ENCODE measurements at places on chromosomes 11 and 22.

DNA sequence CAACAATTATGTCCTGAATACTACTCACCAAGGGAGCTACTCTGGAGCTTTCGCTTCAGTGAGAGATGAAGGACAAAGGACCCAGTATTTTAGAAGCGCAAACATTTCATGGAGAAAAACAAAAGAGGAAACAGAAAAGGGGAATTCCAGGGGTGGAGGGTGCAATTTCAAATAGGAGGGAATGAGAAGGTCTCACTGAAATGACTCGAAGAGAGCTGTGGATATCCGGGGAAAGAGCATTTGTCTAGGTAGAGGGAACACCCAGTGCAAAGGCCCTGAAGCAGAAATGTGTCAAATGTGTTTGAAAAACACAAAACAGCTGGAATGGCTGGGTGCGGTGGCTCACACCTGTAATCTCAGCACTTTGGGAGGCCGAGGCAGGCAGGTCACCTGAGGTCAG is 2.4 kb downstream of the RPS19BP1 start:
- DNase-seq, result no peak

GRCh38 chr11:41392596-41392995 is 66.9 kb downstream of the LRRC4C start:
- no peak for DNase-seq

DNA sequence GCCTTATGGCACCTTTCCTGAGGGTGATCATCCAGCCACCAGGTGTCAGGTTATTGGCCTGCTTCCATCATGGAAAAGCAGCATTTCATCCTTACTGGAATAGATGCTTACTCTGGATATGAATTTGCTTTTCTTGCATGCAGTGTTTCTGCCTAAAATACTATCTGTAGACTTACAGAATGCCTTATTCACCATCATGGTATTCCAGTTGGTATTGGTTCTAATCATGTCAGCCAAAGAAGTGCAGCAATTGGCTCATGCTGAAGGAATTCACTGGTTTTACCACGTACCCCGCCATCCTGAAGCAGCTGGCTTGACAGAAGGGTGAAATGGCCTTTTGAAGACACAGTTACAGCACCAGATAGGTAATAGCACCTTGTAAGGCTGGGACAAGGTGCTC is 194.2 kb downstream of the AASDHPPT start:
- DNase-seq, result peak; percentile 58

DNA sequence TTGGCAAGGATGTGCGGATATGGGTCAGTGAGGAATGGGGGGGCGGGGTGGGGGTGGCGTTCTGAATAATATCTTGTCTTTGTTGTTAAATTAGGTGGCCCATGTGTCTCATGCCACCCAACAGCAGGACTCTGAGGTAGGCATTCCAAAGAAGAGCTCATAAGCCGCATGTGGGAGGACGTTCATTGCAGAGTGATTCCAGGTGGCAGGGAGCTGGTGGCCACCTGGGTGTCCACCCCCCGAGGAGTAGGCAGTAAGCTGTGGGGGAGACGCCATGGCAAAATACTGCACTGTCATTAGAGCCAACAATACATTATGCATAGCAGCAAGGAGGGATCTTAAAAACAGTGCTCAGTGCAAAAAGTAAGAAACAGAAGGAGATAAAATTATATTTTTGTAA is 14.3 kb upstream of the CAPN5 start:
- DNase-seq, result no peak

- DNase-seq, result no peak
Measured at GRCh38 chr11:57097149-57097548, 84.6 kb upstream of the LRRC55 start.

GRCh38 chr11:80702264-80702663 is 1261.4 kb upstream of the TENM4 start:
- DNase-seq, result peak; percentile 48

DNA sequence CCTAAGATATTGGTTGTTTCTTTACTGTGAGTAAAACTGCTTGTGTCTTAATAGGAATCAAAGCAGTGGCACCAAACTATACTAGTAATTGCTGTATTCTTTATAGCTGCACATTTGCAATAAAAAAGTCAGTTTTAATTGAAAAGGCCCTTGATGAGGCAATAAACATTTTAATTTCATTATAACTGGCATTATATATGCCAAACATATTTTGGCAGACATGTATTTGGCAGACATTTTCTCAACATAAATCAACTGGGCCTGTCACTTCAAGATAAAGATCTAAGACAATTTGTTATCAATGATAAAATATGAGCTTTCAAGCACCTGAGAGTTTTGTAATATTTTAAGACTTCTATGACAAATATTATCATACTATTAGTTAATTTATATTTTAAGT is 245.7 kb downstream of the SBF2 start:
- DNase-seq, result no peak

DNA sequence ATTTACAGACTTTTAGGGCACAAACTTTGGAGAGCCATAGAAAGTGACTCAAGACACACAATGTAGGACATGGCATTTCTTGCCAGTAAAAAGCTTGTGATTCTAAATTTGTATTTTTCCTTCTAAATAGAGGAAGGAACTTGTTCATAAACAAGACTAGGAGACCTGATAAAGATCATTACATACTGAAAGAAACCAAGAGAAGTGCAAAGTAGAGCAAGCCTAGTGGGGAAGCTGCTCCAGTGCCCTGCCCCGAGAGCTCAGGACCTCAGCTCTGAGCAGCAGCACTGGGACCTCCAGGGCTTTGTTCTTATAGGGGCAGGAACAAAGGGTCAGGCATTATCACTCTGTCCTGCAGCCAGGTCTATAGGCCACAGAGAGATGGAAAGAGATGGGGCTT is 7.2 kb downstream of the IRAG1 start:
- DNase-seq, result no peak

- no peak for DNase-seq
Measured at GRCh38 chr22:45088576-45088975, 75.1 kb upstream of the NUP50 start.

DNA sequence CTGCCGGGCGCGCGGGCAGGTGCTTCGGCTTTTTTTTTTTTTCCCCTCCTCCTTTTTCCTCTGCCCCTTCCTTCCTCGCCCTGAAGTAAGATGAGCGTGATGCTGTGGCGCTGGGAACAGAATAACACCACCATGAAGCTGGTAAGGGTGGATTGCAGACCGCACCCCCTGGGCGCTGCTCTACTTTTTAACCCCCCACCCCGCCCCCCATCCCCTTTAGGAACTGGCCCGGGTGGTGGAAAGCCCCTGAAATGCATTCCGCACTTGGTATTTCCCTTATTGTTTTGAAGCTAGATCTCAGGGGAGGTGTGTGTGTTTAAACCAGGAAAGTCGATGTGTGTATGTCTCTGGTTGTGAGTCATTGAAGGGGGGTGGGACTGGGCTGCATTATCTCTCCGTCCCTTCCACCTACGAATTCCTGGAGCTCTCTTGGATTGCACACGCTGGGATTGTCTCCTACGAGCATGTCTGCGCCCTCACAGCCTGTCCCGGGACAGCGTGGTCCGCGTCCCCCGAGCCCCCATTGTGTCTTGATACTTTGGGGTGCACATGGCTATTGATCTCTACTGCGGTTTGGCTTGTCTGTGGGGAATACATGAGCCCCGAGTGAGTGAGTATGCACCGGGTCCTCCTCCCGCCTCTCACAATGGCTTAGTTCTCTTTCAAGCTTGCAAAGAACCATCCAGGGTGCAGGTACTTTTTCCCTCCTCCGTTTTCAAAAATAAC is 64.9 kb downstream of the NAV2 start:
- peak; percentile 8 for DNase-seq

- no peak for DNase-seq
Measured at GRCh38 chr11:77196961-77197360, 68.9 kb downstream of the MYO7A start.

DNA sequence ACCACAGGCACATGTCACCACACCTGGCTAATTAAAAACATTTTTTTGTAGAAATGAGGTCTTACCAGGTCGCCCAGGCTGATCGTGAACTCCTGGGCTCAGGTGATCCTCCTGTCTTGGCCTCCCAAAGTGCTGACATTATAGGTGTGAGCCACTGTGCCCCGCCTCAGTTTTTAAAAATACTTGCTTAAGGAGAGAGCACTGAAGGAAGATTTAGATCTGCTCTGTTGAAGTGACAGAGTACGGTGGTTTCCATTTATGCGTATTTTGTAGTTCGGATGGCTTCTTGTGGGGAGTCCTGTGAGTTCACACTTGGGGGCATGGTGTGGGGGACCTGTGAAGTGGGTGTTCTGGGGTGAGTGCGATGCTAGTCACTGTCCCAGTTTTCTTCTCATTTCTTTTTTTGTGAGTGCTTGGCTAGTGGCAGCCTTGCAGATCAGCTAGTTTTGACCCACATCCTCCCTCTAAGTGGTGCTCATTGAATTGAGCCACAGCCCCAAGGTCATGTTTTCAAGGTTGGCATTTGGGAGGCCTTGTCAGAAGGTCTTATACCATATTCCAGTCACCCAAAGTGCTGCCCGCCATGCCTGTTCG is 31.5 kb downstream of the PTPRJ start:
- no peak for DNase-seq

GRCh38 chr22:46547179-46547882 is 9.9 kb upstream of the CELSR1 start:
- DNase-seq, result peak; percentile 91

GRCh38 chr11:69001243-69002081 is 11.6 kb downstream of the MRGPRF start:
- DNase-seq, result no peak

GRCh38 chr11:92811341-92811740 is 158.1 kb upstream of the MTNR1B start:
- DNase-seq, result peak; percentile 86

- no peak for DNase-seq
Measured at GRCh38 chr22:23714596-23715578, 24.1 kb downstream of the RGL4 start.

DNA sequence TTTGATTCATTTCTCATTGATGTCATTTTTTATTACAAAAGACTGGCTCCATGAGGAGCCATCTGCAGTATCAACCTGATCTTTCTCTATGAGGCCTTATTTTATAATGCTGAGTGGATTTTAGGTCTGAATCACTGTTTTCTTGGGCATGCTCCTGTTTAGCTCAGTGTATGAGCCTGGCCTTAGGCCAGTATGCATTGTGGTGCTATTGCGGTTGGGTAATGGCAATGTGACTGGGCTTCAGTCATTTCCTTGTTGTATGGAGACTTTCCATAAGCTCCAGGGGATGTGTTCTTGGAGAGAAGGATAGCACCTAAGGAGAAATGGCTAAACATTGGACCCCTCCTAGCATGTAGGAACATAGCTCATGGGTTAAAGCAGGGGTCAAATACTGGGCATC is 293.2 kb downstream of the NELL1 start:
- DNase-seq, result no peak

- DNase-seq, result no peak
Measured at GRCh38 chr11:69884751-69885150, 65.5 kb upstream of the FGF3 start.

DNA sequence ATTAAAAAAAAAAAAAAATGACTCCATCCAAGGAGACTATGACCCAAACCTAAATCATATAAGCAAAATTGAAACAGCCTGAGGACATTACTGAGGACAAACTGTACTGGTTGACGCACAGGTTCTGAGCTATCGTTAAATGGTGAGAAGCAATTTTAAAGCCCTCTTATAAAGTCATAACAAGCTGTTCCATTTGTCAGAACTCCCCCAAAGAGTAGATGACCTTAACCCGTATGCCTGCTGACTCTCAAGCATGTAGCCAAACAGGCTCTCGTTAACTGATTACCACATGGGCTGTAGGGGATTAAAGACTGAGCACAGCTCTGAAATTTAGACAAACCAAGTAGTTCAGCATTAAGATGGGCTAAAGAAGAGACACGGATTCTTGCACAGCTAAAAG is 2.2 kb downstream of the CRYAB start:
- DNase-seq, result no peak

DNA sequence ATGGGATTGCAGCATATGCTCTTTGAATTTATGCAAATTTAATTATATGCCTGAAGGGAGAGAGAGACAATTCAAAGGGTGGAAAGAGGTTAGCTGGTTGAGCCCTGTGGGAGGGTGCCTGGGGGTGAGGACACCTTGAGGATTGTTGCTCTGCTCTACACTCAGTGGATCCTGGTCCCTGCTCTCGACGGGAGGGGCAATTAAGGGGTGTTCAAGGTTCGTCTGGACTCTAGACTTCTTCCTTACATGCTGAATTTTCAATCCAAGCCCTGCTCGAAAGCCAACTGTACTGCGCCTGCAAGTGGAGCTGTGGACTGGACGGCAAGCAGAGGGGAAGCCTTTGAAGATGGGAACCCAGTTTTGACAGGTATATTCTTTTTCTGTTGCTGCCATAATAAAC is 15.5 kb upstream of the OR5M11 start:
- DNase-seq, result no peak

DNA sequence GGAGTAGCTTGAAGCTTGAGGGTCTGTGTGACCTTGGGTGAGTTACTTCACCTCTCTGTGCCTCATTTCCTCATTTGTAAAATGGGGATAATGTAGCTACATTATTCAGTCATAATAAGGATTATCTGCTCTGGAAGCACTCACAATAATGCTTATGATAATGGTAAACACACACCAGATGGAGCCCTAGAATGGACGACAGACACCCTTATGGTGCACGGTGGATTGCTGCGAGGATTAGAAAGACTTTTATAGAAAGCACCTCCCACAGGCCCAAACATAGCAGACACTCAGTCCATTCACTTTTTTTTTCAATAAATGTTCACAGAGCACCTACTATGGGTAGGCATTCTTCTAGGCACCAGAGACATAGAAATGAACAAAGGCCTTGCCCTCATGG is 53.8 kb downstream of the LARGE1 start:
- DNase-seq, result no peak

GRCh38 chr22:50704510-50705218 is 32.0 kb downstream of the SHANK3 start:
- no peak for DNase-seq

DNA sequence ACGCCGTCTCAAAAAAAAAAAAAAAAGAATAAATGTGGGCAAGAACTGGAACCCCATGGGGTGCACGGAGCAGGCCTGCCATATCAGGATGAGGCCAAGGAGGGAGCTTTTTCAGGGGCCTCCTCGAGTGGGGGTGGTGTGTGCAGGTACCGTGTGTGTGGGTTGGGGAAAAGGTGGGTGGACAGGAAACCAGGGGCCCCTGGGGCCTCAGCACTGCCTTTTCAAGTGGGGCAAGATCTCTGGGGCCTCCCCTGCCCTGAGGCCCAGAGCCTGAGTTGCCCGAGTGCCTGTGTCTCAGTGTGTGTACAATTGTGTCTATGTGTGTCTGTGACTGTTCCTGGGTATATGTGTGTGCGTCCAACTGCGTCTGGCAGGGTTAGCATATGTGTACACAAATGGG is 23.8 kb downstream of the TEF start:
- no peak for DNase-seq

DNA sequence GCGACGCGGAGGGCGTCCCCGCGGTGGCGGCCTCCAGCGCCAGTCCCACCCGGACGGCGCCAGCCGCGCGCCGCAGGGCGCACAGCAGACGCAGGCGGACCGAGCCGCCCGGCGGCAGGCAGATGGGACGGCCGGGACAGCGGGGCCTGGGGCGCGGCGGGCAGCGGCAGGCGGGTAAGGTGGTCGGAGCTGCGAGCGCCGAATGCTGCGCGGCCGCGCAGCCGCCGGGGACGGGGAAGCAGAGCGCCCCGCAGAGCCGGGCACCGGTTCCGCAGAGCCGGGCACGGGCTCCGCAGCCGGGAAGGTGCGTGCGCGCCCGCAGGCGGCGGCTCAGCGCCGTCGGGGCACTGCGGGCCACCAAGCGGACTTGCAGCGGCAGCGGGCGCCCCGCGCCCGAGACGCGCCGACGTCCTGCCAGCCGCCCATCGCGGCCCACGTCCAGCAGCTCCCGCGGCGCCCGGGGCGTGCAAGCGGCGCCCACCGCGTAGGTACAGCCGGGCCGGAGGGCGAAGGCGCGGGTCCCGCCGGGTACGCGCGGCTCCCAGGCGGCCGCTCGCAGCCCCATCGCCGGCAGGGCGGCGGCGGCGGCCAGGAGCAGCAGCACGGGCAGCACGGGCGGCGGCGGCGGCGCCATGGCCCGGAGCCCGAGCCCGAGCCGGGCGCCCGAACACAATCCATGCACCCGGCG is 739 bp downstream of the CELSR1 start:
- DNase-seq, result no peak
